ENCODE measurements at places on chromosomes 11 and 22.

GRCh38 chr11:103515283-103515682 lies 406.1 kb downstream of the DYNC2H1 start:
- no peak for DNase-seq

- no peak for DNase-seq
These were observed 35.5 kb upstream of the ST14 start for GRCh38 chr11:130124096-130124495.

- DNase-seq = no peak
These were observed 53.3 kb upstream of the ARFGAP3 start for GRCh38 chr22:42910221-42910942.

DNA sequence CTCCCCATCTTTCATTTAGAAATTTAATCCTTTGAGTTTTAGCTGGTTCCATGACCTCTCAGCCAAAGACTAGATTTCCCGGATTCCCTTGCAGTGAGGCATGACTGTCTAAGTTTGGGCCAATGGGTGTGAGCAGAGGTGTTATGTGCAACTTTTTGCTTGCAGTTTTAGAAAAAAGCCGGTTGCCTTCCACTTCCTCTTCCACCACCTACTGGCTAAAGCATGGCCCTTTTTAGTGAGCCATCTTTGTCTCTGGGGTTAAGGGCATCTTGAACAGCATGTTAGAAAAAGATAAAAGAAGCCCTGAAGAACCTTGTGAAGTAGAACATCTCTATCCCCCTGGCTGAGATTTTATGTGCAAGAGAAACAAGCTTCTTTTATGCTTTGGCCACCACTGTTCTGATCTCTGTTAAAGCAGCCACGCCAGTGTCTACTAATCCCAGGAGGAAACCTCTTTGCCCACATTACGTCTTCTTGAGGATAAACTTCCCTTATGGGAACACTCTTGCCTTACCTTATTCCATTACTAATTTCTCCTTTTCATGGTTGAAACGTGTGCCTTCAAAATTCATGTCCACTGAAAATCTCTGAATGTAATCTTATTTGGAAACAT lies 279.9 kb downstream of the TENM4 start:
- DNase-seq = no peak

GRCh38 chr22:19879643-19879991 lies 24.9 kb upstream of the GNB1L start:
- DNase-seq = no peak

- DNase-seq = no peak
These were observed 3.2 kb upstream of the MTMR3 start for GRCh38 chr22:29879753-29880152.

- no peak for DNase-seq
These were observed 39.9 kb downstream of the CABIN1 start for GRCh38 chr22:24051028-24051427.

GRCh38 chr11:64572143-64572542 lies 18.9 kb upstream of the SLC22A12 start:
- DNase-seq = no peak

- DNase-seq = no peak
These were observed 212.0 kb downstream of the SWAP70 start for GRCh38 chr11:9875862-9876261.

DNA sequence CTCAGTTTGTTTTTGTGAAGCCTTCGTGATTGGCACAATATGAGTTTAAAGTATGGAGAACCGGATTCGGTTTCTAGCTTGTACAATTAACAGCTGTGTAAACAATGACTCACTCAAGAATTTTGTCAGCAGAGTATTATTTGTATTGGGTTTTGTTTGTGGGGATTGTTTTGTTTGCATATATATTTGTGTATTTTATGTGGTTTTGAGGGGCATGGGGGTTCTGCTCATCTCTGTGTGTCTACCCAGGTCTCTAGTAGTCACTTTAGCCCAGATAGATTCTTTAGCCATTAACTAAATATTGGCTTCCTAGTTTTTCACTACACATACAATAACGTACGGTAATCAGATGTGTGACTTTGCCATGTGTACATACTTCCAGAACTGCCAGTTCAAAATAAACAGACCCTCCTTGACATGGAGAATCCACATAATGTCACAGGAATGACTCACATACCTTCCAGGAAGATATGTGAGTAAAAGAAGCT lies 7.5 kb upstream of the MS4A7 start:
- DNase-seq = no peak

- no peak for DNase-seq
These were observed 14.7 kb downstream of the MGAT3 start for GRCh38 chr22:39471381-39472141.

DNA sequence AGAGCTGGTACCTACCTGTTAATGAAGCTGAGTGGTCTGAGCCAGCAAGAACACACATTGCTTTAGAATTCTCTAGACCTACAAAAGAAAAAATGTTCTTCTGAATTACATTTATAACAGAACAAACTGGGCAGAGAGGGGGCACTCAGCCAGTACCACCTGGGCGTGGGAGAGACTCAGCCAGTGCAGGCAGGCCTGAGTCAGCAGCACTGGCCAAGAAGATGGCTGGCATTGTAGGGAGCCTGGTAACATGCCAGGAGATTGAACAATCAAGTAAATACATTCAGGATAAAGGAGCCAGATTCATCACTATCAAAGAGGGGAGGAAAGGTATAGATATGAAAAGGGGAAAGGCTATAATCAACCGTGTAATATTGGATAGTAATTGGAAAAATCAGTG lies 19.9 kb downstream of the SERGEF start:
- DNase-seq = no peak

DNA sequence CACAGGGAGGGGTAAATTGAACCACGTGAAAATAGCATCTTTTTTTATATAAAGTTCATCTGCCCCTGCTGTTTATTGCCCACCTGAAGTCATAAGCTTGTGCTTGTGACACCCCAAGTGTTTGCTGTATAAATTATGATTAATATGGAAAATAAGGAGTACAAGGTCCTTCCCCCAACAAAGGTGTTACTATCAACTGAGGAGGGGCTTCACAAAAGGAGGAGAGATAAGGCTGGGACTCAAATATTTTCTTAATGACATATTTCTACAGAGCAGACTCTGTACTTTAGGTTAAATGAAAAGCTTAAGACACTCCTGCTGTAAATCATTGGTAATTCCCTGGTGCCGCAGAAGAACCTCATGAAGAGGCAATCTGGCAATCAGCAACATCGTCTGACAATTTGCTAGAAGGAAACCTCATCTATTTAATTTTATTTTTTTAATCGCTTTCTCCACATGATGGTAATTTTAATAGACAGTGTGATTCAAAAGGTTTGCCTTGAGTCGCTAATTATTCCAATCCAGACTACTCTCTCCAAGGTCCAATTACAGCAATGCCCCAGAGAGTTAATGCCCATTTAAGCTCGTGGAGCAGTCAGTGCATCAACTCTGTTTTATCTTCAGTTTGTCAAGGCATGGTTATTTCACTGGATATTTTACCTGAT lies 1432.4 kb downstream of the FAM181B start:
- no peak for DNase-seq

DNA sequence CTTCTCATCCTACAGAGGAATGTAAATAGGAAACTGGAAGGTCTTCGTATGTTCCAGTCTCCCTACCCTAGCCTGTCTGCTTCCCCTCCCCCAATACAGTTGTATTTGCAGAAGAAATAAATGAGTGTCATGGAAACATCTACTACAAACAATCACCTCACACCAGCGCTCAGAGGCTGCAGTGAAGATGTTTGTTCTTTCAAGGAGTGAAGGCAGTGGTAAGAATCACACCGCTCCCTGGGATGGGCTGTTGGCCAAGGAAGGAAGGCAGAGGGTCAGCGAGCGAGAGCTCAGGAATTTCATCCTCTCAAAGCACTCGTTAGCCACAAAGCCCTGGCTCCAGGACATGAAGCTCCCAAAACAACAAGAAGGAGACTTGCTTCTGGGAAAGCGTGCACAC lies 1.1 kb upstream of the IGSF9B start:
- no peak for DNase-seq

DNA sequence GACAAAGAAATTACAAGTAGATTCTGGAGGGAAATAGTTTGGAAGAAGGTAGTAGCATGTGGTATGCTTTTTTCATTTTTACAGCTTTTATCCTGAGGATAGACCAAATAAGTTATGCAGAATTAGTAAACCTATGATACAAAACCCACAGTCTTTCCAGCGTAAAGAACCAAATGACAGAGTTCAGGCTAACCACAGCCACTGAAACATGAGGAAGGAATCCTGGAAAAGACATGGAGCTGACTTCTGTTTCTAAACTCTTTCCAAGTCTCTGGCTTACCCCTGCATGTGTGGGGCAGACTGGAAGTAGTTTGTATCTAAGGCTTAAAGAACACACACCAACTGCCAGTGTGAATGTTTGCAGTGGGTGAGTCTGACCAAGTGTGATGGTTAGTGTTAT lies 258.4 kb upstream of the TENM4 start:
- DNase-seq = no peak

- no peak for DNase-seq
These were observed 99.5 kb downstream of the SPATA19 start for GRCh38 chr11:133745791-133746190.

DNA sequence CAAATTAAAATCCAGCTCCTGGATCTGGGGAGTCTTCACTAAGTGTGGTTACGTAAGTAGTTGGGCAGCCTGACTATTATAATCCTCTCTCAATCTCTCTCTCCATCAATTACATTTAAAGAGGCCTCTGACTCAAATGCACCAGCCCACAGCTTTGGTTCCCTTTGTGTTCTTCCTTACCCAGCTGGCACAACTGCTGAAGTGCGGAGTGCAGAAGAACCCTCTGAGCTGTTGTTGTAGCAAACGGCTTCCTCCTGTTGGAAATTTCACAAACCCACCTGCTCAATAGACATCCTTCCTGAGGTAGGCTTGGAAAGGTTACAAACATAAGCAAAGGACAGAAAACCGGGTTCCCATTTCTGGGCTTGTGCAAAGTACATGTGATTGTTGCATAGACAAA lies 17.0 kb upstream of the SORL1 start:
- DNase-seq = no peak

- no peak for DNase-seq
These were observed 652.6 kb downstream of the METTL15 start for GRCh38 chr11:28760676-28761390.

- DNase-seq = no peak
These were observed 79.5 kb downstream of the RAB30 start for GRCh38 chr11:82992223-82992622.
